Liver (tissue), 10 donors: ENCODE measurements at places on chromosomes 7 and 10. TPM values are rescaled to one million over a fixed set of nuclear protein-coding genes. Genes with fewer than 3 reads are reported as not detected.

Gene SAP25
- total RNA-seq = not detected

Gene LRRD1
- not detected for total RNA-seq

DNA sequence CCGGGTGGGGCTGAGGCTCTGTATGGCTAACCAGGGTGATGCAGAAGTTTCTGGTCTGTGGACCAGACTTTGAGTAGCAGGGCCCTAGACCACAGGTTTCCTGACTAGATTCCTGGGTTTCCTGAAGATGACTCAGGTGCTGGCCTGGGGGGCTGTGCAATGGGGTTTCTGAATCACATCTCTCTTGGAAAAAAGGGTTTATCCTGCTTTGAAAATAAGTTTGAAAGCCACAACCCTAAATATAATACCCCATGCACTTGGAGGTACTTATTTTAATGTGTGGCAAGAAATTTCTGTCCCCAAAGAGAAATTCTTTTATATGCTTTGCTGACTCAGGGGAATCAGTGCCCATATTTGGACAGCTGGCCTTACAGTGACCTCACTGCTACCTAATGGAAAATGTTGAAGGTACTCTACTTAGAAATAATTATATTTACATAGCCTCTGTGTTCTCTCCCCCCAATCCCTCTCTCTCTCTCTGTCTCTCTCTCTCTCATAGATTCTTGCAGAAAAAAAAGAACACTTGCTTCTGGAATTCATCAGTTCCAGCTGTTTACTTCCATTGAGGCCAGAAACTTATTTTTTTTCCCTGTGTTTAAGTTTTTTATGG lies 184.4 kb upstream of the LYZL2 start:
- no peak for DNase-seq
- no peaks in the 10 kb centered on the region for H3K27me3 ChIP-seq
- H3K27ac ChIP-seq = no peak overlapping the region
- no peak overlapping the region for H3K4me3 ChIP-seq

DNA sequence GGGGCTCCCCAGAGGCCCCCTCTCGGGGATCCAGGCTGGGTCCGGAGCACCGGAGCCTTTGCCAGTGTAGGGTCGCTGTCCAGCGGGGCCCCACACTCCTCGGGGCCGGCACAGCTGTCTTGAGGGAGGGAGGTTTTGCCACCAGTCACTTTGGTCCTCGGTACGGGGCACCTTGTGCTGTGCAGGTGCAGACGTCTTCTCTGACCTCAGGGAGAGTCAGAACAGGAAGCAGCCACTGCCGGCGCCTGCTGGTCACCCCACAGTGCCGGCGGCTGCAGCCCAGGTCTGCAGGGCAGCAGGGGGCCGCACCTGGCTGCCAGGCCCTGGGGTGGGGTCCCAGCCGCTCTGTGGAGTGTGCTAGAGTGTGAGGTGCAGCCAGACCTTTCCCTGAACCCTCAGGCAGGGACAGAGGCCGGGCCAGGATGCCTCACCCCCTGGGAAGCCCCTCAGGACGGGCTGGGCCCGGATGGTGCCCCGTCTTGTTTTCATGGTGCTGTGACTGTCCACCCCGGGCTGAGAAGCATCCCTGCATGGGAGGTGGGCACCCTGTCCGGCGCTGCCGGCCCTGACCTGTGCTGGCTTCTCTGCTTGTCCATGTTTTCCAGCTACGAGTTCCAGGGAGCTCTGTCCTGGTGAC lies 8.2 kb downstream of the MAFK start:
- peak overlapping the region; percentile 30 for H3K4me3 ChIP-seq
- no peaks in the 10 kb centered on the region for H3K27me3 ChIP-seq
- H3K4me1 ChIP-seq = peaks cover 10% of the 10 kb centered on the region

Gene GNGT1
- not detected for total RNA-seq

Gene TMEM26
- 1.7 TPM for total RNA-seq

Gene HEPACAM2
- total RNA-seq = 4.4 TPM
